Activated CD4-positive, alpha-beta T cell treated with anti-CD3 and anti-CD28 coated beads, Interleukin-10, Interleukin-2, amounts not matched to agents 100 ng/mL and 50 ng/mL, durations not matched to agents 16 hours and 8 hours (primary cell): ENCODE measurements at places on chromosomes 1 and 21.

DNA sequence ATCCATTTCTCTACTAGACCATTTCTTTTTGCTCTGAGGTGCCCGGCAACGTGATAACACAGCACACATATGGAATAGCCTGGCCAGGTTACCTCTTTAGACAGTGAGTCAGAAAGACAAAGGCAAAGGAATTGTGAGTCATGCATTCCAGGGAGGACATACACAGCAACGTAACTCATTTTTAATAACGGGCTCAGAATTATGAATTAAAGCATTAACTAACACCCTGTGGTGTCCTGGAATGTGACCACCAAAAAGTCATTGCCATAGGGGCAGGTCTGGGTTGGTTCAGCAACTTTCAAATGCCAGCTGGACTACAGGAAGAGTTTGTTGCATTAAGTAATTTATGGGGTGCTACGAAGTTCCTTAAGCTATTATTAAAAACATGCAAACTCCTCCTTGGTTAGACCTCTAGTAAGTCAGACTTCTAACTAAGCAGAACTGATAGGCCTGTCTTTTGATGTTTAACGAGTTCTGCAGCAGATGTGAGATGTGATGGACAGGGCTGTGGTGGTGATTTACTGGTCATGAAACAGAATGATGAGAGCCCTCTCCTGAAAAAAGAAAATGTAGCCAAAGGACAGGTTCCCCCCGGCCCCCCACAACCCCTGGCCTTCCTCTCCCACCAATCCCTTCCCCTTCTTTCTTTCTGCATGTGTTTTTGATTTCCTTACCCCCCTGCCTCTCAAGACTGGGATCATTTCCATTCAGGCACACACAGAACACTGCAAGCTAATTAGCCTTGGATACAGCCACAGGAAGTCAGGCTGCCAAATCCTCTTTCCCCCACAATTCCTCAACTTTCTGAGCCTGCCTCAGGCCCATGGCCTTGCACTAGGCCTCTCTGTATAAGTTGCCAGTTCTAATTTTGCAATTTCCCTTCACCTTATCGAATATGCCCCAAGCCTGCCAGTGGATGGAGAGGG, 88.9 kb upstream of the HAO2 start:
- DNase-seq: no peak

DNA sequence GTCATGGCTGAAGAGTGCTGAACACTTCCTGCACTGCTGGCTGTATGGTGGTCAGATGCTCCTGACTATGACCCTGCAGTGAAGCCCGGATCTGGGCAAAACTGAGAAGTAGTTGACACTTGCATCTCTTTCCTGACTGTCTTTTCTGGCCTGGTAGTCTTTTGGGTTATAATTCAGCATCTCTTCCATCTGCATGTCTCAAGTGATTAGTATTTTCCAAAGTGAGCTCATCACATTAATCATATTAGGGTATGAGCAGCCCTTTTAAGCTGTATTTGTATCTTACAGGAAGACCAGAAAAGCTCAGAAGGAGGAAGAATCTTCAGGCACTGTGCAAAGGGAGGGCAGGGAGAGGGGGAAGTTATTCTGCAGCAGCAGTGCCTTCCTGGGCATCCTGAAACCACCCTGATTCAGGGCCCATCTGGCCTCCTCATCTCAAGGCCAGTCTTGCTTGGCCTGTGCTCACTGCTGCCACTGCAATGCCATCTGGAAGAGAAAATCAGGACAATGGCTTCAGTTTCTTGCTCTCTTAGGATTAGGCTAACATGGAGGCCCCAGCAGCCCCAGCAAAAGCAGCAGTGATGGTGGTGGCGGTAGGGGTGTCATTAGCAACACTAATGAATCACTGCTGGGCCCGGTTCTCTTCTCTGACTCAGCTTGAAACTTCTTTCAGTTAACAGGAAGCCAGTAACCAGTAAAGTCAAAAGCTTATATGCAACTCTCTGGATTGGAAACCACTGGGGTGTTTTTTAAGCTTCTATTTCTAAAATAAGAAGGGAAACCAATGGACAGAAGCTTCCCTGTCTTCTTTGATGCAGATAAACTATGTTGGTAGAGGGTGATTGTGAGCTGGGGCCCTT, 63.3 kb upstream of the WDR26 start:
- DNase-seq: peak; percentile 96

DNA sequence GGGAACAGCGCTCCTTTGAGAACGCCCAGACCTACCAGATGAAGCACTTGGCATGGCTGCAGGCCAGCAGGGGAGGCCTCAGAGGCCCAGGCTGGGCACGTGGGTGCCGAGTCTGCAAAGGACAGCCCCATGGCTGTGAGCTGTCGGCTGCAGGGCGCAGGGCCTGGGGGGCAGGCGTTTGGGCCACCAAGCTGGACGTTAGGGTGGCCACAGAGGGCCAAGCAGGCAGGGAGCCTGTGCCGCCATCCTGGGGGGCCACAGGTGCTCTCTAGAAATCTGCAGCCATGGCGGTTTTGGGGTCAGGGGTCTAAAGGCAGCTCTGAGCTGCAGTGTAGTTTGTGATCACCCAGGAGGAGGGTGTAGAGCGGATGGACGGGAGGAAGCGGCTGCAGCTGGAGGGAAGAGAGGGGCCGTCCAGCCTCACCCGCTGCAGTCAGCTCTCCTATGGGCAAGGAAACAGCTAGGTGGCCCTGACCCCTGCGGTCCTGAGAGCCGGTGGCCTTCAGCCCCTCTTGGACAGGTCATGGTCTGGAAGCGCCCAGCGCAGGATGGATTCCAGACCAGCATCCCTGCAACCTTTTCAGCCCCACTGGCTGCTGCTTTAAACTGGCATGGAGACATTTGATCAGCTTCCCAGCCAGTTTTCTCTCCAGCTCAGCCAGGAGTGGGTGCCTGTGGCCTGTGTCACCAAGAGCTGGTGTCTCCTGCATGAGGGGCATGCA, 11.0 kb downstream of the IBA57 start:
- DNase-seq: no peak

DNA sequence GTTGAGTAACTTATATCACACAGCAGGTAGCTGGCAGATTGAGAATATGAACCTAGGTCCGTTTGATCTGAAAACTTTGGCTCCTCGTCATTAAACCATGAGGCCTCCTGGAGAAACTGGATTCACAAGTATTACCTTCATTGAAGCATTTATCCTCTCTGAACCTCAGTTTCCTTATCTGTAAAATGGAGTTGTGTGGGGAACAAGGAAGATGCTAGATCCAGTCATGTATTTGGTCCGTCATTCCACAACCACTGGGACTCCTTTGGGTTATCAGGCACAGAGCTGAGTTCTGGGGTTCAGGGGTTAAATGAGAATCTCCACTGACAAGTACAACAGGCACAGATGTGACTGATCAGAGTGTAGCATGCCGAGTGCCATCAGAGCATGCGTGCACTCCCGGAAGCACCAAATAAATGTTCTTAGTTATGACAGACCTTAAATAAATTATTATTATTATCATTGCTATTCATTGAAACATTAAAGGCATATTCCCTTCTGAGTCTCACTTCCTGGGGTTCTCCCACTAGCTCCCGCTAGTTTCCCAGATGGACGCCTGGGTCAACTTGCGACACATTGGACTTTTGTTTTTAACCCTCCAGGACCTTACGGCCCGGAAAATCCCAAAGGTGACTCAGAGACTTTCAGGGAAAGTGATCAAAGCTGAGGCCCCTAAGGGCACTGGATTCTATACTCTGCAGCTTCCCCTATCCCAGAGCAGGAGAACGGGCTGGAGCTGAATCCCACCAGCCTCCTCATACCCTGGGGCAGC, 130.6 kb downstream of the PLPP3 start:
- no peak for DNase-seq

GRCh38 chr1:22702296-22703085, 8.1 kb upstream of the EPHB2 start:
- DNase-seq: no peak

DNA sequence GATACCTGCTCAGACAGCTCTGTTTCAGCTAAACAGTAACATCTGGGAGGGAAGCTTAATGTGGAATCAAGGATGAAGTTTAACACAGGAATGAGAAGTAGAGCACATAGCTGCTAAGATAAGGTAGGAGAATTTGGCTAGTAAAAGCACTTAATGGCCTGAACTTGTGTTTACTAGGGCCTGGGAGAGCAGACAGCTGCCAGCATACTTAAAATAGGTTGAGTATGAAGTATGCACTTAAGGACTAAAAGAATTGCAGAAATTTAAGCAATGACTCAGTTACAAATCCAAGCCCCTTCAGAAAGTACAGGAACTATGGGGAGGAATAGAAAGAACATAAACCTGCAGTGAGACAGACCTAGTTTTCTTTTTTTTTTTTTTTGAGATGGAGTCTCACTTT, 53.0 kb downstream of the BACH1 start:
- DNase-seq: no peak

DNA sequence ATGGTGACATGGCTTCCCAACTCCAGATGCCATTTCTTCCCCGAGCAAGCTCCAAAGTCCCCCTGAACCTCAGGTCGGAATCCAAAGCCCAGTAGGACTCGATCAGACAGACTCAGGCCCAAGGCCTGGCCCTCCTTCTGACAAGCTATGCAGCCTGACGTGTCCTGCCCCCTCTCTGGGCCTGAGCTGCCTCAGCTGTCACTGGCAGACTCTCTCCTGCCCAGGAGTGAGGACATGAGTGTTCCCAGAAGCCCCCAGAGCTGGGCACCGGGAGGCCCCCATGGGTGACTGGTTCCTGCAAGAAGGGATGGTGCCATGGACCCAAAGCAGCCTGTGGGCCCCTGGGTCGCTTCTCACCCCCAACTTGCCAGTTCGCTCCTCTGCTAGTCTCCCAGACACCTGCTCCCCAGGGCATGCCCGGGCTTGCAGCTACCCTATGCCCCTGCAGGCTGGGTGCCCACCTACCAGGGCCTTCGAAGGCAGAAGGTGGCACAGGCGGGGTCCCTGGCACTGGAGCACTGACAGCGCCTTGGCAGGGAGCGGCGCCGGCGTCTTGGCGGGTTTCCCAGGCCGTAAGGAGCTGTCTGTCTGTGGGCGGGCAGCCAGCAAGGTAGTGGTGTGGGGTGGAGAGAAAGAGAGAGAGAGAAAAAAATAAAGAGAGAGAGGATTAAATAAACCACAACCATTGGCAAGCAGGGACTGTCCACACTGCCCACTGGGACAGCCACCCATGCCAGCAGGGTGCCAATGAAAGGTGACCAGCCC, 2.3 kb downstream of the EDN2 start:
- DNase-seq: no peak

DNA sequence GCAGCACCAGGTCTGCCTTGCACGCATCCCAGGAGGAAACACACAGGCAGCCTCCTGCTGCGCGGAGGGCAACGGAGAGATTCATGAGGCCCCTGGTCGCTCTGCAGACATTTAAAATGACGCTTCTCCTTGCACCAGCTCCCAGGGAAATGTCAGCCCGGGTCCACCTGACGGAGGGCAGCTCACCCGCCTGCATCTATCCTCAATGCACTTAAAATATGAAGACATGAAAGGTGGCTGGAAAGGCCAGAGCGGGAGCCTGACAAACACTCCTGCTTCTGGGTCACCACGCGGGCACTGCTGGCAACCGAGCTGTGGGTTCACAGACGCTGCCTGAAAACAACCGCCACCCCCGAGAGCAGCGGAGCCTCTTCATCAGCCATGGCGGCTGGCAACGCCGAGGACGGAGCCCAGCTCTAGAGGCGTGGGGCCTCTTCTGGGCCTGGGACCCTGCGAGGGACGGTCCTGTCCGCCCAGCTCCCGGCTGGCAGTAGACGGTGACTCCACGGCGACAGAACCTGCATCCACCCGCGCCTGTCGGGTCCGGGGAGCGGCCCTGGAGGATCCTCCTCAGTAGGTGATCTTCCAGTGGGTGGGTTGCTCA, 22.7 kb downstream of the POFUT2 start:
- DNase-seq: no peak

GRCh38 chr1:41399145-41399795, 38.0 kb downstream of the FOXO6 start:
- DNase-seq: no peak

- no peak for DNase-seq
These were observed 2.4 kb downstream of the CCSAP start for GRCh38 chr1:229340496-229340895.

GRCh38 chr1:173963477-173963876, 46.4 kb upstream of the SERPINC1 start:
- no peak for DNase-seq

DNA sequence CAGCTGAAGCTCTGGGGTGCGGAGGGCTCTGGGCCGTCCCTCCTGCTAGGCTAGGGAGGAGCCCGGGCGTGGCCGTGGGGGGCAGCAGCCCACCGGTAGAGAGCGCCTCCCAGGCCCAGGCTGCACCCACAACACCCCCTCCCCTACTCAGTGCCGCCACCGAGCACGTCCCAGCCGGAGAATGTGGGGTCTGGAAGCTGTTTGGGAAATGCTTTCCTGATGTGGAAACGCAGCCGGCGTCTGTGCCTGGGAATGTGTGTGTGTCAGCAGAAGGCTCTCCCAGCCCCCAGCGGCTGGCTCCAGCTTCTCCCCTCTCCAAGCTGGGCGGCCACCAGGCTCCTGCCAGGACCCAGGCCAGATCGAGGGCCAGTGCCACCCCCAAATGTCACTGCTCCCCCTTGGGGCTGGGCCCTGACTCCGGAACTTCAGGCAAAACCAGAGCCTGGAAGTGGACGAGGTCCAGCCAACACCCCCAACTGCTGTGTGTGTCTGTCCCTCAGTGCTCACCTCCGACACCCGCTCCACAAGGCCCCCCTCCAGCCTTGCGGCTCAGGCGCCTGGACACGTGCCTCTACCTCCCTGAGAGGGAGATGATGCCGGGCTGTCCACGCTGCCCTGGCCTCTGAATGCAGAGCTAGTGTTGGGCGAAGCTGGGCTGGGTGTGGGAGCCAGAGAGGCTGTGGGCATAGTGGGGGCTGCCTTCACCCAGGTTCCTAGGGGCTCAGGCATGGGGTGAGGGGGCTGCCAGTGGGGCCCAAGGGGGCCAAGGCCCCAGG, 74.7 kb downstream of the MEGF6 start:
- no peak for DNase-seq

DNA sequence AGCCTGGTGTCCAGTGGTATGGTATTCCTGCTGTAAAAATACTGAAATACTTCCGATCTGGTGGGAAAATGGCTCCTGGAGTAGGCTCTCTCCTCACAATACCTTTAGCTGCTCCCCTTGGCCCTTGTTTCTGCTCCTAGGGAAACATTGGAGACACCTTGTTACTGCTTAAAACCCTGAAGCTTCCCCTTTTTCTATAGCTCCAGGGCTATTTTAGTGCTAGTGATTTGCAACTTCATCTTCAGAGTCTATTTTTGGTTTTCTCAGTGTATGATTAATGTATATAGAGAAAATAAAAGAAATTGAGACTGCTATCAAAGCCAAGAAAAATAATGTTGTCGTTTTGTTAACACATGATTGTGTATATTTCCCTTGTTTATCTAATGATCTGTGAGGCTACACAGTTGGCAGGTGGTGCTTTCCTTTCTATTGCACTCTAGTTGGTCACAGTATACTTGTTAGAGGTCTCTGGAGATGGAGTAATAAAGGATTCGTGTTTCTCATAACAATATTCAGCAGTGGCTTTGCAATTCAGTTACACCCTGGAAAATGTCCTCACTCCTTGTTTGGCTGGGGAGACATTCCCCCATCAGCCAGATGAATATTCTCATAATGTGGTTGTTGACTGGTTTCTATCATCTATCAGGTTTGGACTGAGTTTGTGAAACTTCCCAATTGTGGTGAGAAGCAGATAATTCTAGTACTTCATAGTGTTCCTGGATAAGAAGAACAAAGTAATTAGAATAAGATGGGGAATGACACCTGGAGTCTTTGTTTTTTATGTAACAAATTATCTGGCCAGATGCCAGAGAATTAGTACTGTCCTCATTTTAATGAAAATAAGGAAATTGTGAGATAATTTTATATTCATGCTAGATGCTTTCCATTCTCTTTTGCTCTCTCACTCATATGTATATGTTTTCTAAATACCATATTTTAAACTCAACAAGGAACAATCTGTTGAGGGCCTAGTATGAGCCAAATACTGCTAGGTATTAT, 44.8 kb upstream of the CACYBP start:
- DNase-seq: no peak

- DNase-seq: peak; percentile 36
These were observed 181.4 kb upstream of the KIAA0040 start for GRCh38 chr1:175373786-175374623.
